Naive thymus-derived CD4-positive, alpha-beta T cell (primary cell): ENCODE measurements at places on chromosomes 2 and 18.

- DNase-seq, result no peak
Observed at GRCh38 chr2:148880636-148881035, 5.6 kb downstream of the KIF5C start.

- DNase-seq, result no peak
Observed at GRCh38 chr2:44103639-44104038, 65.0 kb upstream of the PPM1B start.

DNA sequence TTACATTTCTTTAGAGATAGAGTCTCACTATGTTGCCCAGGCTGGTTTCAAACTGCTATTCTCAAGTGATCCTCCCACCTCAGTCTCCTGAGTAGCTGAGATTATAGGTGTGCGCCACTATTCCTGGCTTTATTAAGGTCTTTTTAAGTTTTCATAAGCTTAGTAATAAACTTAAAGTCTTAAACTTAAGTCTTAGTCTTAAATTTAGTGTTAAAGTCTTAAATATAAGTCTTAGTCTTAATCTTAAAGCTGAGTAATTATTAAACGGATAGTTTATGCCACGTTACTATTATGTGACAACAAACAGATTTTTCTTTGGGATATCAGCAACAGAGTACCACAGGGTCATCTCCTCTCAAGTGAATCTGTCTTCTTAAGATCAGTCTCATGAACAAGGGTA is 12.6 kb downstream of the FARP2 start:
- no peak for DNase-seq

- no peak for DNase-seq
Observed at GRCh38 chr2:216541505-216541904, 42.9 kb downstream of the RPL37A start.

GRCh38 chr2:105373344-105373781 is 25.5 kb downstream of the FHL2 start:
- DNase-seq, result no peak

DNA sequence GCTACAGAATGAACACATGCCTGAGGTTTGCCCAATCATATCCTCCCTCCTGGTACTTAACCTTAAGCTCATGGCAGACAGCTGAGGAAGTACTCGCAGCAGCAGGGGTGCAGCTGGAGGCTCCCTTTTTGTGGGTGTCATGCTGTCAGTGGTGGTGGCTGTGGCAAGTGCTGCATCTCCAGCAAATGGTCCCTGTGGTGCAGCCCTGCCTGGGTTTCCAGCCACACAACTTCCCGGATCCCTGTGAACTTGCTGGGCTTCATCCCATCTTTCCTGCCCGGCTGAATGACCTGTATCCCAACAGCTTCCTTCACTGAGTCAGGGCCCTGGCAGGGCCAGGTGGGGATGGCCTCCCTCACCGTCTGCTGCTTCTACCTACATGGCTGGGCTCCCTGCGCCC is 5.0 kb downstream of the TMEM185B start:
- DNase-seq, result no peak

GRCh38 chr2:106307860-106308259 is 113.8 kb upstream of the UXS1 start:
- DNase-seq, result no peak

- no peak for DNase-seq
Observed at GRCh38 chr2:159256159-159256558, 30.3 kb downstream of the WDSUB1 start.

GRCh38 chr2:177056481-177056929 is 156.1 kb upstream of the HNRNPA3 start:
- DNase-seq, result no peak

- DNase-seq, result no peak
Observed at GRCh38 chr2:15559379-15560139, 1.6 kb downstream of the NBAS start.

GRCh38 chr2:234116010-234116409 is 65.5 kb downstream of the SPP2 start:
- no peak for DNase-seq

GRCh38 chr2:172869861-172870260 is 134.2 kb downstream of the RAPGEF4 start:
- no peak for DNase-seq

- no peak for DNase-seq
Observed at GRCh38 chr18:28831908-28832307, 655.0 kb upstream of the CDH2 start.

DNA sequence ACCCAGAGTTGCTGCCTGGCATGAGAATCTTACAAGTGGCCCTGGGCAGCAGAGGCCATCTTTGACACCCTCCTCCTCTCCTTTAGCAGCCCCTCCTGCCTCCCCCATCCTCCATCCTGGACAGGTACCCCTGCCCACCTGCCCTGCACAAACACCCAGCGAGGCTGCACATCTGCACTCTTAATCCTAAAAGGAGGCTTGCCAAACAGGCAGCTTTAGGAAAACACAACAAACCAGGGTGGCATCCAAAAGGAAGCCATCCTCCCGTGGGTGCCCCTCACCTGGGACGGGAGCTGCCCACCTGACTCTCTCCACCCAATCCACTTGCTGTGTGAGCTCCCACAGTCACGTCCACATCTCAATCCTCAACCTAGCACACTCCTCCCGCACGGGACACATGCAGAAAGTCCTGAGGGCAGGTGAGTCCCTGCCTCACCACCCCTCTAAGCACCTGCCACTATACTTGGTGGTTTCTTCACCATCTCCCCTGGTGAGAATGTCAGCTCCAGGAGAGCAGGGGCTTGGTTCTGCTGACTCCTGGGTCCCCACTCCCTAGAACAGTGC is 5.8 kb downstream of the BIN1 start:
- DNase-seq, result no peak

GRCh38 chr2:151336863-151337371 is 20.5 kb upstream of the TNFAIP6 start:
- no peak for DNase-seq

GRCh38 chr18:48859311-48860268 is 91.2 kb downstream of the SMAD7 start:
- no peak for DNase-seq

GRCh38 chr2:165474619-165475276 is 5.2 kb downstream of the CSRNP3 start:
- no peak for DNase-seq

- DNase-seq, result no peak
Observed at GRCh38 chr2:65997961-65998360, 437.0 kb upstream of the MEIS1 start.

DNA sequence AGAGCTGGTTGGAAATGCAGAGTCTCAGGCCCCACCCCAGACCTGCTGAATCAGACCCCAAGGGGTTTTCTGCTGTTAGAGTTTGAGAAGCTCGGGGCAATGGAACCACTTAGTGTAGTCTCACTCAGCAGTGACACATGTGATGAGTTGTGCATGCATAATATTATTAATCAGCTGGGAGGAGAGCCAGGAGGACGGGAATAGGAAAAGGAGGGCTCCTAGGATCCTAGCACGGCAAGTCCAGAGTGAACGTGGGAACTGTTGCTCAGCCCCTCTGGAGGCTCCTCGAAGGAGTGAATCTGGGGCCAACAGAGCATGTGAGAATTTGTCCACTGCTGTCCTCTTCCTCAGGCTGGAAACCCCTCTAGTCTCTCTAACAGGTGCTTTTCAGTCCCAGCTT is 87.1 kb downstream of the HS1BP3 start:
- no peak for DNase-seq

DNA sequence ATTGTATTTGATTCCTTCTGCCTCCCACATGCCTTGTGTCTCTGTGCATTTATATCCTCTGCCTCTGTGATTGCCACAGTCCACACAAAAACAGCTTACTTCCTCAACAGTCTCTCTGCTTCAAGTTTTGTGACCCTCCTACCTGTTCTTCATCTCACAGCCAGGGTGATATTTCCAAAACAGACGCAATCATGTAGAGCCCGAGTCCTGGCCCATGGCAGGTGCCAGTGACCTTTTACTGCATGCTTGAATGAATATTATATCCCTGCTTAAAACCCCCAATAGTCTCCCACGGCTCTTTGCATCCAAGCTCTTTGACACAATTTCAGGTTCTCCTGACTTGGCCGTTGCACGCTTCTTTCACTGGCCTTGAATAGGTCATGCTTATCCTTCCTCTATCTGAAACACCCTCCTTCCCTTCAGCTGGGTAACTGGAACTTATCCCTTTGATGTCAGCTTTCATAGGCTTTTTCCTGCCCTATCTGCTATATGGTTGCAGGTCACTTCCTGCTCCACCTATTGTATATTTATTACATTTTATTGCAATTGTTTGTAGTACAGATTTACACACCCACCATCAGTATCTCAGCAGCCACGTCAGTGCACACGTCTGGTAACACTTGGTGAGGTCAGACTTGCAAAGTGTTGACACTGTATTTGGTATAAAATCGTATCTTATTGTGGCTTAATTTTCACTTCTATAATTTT is 29.7 kb upstream of the IL1B start:
- no peak for DNase-seq

DNA sequence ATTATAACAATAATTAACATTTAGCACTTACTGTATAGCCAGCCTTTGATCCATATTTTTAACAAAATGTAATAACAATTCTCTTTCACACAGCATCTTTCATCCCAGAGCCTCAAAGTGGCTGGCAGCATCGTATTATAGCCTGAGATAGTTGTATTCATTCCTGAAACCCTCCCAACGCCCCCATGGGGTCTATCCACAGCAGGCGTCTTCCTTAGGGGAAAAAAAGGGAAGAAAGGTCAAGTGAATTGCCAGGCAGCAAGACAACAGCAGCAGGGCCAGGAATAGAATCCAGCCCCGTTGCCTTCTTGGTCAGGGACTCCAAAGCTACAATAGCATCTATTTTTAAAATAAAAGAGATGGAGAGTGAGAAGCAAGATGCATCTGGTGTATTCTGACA is 424.4 kb upstream of the ID2 start:
- DNase-seq, result no peak

GRCh38 chr2:46866770-46867246 is 48.8 kb downstream of the MCFD2 start:
- DNase-seq, result no peak

GRCh38 chr2:150681120-150681804 is 193.8 kb upstream of the RND3 start:
- no peak for DNase-seq

GRCh38 chr18:43248610-43249249 is 28.6 kb downstream of the SYT4 start:
- DNase-seq, result no peak

- DNase-seq, result no peak
Observed at GRCh38 chr2:220394433-220394832, 767.0 kb downstream of the SLC4A3 start.

- no peak for DNase-seq
Observed at GRCh38 chr2:109185338-109185737, 56.3 kb downstream of the SH3RF3 start.

DNA sequence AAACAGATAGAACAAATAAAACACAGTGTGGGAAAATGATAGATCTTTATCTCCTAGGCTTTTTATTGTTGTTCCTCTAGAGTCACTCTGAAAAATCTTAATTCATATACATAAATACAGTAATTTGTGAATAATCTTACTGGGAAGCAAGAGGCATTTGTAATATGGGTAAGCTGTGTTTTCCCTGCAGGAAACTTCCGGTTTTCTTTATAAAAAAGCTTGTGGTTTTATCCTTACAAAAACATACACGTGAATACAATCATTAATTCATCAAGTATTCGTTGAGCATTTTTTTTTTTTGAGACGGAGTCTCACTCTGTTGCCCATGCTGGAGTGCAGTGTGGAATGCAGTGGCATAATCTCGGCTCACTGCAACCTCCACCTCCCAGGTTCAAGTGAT is 1312.8 kb upstream of the ZEB2 start:
- no peak for DNase-seq

- DNase-seq, result no peak
Observed at GRCh38 chr2:12127638-12128037, 381.2 kb downstream of the LPIN1 start.

DNA sequence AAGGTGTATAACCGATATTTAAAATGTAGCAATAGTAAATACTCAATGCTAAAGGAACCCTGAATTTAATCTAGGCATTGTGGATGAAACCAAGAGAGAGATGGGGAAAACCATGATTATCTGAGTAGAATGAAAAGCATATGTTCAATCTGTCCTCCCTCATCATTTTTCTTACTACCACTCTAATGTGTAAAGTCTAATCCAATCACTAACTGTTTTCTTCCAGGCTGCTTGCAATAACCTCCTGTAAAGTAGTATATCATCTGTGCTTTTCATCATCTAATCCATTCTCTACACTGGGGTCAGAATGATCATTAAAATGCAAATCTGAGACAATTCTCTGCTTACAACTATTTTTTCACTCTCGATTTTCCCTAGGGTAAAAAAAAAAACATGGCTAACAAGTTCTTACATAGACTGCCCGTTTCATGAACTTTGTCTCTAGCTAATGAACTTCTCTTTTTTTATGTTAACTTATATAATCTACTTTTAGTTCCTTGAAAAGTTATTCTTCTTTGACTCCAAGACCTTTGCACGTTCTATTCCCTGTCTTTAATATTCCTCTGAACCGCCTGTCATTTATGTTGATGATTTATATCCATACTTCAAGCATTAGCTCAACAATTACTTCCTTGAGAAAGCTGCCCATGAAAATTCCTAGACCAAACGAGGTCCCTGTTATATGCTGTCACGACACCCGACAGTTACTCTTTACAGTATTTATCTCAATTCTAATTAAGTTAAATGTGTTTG is 94.7 kb upstream of the SLC8A1 start:
- no peak for DNase-seq

- DNase-seq, result no peak
Observed at GRCh38 chr2:149652926-149653325, 65.4 kb upstream of the MMADHC start.

DNA sequence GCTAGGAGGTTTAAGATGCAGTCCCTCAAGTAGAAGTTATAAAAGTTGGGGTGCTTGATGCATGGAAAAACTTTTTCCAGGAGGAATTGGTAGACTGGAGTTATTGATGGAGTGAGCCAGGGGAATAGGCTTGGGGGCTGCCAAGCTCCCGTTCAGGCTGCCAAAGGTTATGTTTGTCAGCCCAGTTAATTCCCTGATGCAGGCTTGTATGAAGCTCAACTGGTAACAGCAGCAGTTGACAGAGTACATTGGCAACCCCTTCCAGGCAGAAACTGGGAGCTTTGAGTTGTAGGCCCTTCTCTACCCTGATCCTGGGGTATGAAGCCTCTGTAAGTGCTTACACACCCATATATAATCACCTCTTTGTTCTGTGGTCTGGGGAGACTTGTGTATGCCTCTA is 16.2 kb downstream of the CCDC150 start:
- DNase-seq, result no peak

- DNase-seq, result no peak
Observed at GRCh38 chr2:164456619-164457018, 164.7 kb downstream of the GRB14 start.

GRCh38 chr2:206614811-206615210 is 27.5 kb upstream of the FAM237A start:
- DNase-seq, result no peak

GRCh38 chr18:59050661-59051057 is 89.0 kb upstream of the SEC11C start:
- no peak for DNase-seq
